Endodermal cell (in vitro differentiated cells): ENCODE measurements at places on chromosomes 7 and 10.

DNA sequence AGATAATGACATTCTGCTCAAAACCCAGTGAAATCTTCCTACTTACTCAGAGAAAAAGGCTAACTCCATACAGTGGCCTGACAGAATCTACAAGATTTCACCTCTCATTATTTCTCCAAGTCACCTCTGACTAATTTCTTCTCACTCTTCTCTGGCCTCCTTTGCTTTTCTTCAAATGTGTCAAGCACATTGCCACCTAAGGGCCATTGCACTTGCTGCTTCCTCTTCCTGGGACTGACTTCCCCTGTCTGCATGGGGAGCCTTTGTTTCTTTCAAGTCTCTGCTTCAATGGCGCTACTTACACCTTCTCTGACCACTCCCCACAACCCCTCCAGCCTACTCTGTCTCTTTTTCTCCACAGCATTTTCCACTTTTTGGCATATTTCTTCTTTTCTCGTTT, 36.0 kb downstream of the PRTFDC1 start:
- DNase-seq: no peak

DNA sequence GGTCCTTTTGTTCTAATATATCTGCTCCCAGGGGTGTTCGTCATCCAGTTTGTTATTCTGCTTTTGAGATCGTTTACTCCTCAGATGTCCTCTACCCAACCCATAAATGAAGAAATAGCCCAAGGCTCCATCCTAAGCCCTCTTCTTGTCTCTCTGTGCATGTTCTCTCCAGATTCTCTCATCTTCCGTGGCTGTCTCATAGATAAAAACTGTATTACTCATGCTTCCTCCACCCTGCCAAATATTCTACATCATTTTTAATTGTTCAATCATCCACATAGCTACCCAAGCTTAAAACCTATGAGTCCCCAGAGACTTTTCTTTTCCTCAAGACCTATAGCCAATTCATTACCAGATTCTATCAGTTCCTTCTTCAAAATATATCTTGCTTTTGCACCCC, 44.9 kb downstream of the CAV1 start:
- no peak for DNase-seq

- peak; percentile 94 for DNase-seq
Measured at GRCh38 chr7:129188372-129188891, at the start of gene SMO. TSS of gene SMO (plus strand) at chr7:129188633. CDS start at chr7:129189152, 519 bp downstream.

DNA sequence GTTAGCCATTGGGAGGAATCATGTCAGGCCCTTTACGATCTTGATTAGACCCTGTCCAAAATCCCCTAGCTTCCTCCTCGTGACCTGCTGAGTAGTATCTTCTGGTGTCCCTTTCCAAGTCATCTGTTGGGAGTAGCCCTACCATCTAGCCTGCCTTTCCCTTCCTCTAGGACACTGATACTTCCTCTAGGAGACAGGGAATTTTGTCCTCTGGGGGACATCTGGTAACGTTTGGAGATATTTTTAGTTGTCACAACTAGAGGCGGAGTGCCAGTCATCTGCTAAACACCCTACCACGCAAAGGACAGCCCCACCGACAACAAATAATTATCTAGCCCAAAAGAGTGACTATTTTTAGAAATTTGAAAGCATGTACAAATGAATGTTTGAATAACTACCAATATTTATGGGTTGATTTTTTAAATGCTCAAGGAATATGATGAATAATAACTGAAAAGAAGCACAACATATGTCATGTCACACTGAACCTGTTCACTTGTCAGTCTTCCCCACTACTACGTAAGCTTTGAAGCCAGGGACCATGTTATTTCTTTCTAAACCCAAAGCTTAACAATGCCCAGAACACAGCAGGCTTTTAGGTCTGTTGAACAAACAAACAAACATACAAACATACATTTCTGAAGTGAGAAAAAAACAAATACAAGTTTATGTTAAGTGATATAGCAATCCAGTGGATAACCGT, 105.9 kb downstream of the ARHGAP12 start:
- no peak for DNase-seq

- peak; percentile 91 for DNase-seq
Measured at GRCh38 chr10:6920072-6921019, 340.3 kb upstream of the PRKCQ start.

- DNase-seq: no peak
Measured at GRCh38 chr7:152858761-152859160, 99.2 kb downstream of the ACTR3B start.

DNA sequence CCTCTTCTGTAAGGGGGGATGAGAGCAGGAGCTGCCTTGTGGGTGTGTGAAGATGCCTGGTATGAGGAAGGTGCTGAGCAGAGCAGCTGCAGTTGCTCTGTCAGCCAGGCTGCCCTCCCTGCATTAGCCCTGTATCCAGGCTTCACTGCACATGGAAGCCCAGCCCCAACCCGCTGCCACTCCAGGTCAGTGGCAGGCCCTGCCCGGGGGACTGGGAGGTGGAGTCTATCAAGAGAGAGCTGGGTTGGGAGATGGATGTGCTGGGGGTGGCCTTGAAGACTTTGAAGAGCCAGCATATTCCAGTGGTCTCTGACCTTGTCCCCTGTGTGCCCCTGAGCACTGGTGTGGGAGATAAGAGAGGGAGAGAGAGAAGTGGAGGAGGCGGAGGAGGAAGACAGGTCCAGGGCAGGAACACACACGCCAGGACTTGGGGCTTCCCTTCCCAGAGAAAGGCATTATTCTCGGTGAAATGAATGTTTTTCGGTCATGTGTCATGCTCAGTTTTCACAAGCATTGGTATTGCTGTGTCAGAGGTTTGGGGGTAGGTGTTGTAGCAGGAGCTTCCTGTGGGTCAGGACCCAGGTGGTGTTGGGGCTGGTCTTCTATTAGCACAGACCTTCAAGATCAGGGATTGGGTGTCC, 2.6 kb downstream of the PPIF start:
- DNase-seq: no peak

- DNase-seq: no peak
Measured at GRCh38 chr7:107248551-107249316, 79.9 kb downstream of the HBP1 start.

DNA sequence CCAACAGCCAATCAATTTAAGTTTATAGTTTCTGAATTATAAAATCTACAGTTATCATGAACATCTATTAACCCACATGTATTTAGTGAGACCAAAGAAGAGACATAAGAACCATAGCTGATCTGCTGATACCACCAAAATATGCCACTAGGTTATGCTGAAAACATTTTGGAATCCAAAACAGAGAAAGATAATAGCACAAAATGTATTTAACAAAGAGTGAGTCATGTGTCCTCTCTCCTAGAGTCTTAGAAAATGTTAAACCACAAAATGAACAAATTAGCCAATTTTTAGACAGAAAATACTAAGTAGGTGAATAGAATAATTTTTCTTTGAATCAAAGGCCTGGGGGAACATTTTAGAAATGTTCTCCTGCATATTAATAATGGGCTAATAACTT, 527.5 kb downstream of the GPAM start:
- DNase-seq: no peak

DNA sequence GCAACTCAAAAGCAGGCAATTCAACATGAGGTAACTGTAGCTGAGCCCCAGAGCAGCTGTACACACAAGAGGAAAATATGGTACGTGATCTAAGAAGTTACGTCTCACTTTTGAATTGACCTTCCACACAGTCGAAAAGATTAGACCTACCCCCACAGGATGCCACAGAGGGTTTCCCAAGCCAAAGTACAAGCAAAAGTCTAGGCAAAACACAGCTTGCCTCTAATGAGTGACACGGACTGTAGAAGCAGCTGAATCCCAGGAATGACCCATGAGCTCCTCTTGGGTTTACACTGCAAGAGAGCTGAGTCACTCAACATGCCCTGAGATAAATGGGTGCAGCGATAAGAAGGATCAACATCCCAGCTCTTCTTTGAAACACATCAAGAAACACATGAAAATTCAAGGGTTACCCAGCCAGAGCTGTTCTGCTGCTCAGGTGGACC, 9.8 kb downstream of the CREB3L2 start:
- no peak for DNase-seq

DNA sequence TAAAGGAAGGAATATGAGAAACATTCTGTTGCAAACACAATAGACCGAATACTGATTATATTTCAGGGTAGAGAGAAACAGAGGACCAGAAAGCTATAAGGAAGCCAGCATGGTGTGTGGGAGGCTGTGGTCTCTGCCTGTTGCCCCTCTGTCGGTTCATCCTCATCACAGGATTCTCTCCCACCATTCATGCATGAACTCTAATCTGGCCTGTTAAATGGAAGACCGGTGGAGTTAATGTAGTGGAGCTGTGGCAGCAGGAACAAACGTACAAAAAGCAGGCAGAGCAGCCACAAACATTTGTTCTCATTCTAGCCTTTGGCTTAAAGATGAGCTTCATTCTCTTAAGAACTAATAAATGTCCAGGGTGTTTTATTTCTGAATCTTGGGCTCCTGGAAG, 902.4 kb downstream of the LRMDA start:
- no peak for DNase-seq

DNA sequence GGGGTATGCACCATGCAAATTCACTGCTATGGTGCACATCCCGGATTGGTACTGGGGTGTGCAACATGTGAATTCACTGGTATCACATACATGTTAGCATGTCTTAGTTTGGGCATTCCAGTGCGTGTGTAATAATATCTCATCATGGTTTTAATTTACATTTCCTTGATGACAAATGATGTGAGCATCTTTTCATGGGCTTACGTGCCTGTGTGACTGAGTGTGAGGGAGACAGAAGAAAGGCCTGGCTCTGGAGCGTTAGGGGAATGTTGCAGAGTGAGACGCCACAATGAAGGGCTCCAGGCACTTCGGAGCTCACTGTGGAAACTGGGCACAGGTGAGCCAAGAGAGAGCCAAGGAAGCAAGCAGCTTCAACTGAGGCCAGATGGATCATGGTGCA, 162.6 kb downstream of the UBE2H start:
- DNase-seq: no peak

- DNase-seq: no peak
Measured at GRCh38 chr7:29976266-29976665, 13.3 kb downstream of the SCRN1 start.

GRCh38 chr7:147664541-147664940, 926.0 kb upstream of the C7orf33 start:
- DNase-seq: no peak

GRCh38 chr7:65798111-65799075, 74.5 kb upstream of the VKORC1L1 start:
- DNase-seq: no peak

DNA sequence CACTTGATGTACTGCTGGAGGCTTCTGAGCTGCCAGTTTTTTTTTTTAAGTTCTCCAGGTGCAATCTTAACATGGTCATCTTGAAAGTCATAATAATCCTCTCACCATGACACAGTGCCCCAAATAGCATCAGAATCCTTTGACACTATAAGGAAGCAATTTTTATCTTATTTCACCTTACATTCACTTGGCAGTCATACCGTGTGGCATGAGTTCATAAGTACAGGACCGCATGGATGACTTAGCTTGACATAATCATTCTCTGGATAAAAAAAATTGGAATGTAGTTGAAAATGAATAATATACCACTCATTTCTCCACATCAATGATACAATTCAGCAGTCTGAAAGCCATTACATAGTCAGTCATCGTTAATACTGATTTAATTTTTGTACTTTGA, 25.6 kb upstream of the TMEM196 start:
- no peak for DNase-seq
